ENCODE measurements at places on chromosomes 3 and 15.

- DNase-seq = no peak
These were observed 265.1 kb downstream of the CTNNB1 start for GRCh38 chr3:41464401-41464800.

- no peak for DNase-seq
These were observed 61.2 kb upstream of the FURIN start for GRCh38 chr15:90807074-90807785.

DNA sequence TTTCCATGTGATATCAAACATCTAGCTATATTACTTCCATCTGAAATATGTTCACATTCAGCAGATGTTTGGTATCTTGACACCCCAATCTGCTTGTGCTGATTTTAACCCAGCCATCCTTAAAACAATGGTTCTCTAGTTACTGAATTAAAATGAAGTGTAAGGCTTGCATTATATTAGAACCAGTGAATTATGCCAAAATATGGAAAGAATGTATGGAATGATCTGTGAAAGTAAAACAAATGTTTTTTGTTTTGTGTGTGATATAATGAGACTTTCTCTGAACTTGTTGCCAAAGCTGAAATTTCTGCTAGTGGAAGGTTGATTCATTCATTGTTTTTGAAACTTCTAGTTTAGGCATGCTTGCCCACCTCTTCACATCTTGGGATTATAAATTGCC lies 317.1 kb downstream of the MEX3B start:
- DNase-seq = no peak

- no peak for DNase-seq
These were observed 681.0 kb downstream of the DIPK2A start for GRCh38 chr3:144652573-144652972.

DNA sequence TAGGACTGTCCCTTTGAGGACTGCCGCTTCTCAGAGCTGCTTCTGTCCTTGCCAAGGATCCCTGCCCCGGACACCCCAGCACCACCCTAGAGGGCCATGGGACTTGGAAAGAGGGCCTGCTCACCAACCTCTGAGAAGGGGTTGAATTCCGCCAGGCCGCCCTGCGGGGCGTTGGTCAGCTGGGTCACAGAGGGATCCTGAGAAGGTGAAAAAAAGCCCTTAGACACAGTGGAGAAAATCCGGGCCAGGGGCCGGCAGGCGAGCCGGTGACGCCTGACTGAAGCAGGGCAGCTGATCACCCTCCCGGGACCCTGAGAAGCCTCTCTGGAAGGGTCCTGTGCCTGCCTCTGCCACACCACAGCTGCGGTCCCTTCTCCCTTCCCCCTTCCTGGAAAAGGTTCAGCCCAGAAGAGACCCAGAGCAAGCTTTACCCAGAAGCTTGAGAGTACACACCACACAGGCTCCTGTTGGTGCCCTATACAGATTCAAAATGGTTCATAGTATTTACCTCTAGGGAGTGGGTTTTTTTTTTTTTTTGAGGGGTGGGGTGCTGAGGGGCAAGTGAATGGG lies 11.6 kb upstream of the ULK3 start:
- DNase-seq = no peak

DNA sequence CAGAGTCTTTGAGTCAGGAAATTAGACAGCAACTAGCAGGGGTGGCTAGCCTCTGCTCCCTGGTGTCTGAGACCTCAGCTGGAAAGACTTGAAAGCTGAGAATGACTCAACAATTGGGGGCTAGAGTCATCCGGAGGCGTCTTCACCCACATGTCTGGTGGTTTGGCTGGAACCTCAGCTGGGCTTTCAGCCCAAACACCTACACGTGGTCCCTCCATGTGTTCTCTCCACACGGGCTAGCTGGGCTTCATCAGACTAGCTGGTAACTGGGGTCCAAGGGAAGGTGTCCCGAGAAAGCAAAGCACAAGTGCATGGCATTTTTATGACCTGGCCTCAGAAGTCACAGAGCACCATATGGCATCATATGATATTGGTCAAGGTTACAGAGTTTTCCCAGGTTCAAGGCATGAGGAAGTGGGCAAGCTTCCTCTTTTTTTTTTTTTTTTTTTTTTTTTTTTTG lies 19.9 kb upstream of the ABHD2 start:
- DNase-seq = no peak

- DNase-seq = no peak
These were observed 48.1 kb downstream of the ALCAM start for GRCh38 chr3:105414841-105415240.

- no peak for DNase-seq
These were observed 6.5 kb downstream of the GCSAM start for GRCh38 chr3:112126511-112126911.

DNA sequence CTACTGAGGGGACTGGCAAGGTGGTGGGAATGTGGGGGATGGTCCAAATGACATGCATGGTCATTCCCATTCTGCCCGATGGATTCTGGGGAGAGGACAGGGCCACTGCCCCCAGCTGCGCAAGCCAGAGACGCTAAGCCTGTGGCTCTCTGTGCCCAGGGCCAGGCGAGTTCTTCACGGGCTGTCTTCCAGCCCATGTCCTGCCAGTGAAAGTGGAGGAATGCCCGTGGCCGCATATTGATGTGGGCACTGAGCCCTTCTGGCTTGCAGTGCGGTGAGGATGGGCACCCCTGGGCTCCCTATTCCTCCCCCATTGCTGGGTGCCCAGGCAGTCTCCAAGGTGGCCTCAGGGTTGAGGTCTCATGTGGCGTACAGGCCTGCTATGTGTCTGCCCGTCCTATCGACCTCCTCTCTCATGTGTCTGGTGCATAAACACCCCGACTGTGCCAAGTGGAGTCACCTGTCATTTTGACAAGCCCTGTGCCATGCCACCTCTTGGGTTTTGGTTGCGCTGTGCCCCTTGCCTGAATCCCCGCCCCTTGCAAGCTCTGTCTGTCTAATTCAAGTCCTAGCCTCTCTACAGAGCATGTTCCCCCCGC lies 116.8 kb downstream of the TMEM266 start:
- DNase-seq = no peak

DNA sequence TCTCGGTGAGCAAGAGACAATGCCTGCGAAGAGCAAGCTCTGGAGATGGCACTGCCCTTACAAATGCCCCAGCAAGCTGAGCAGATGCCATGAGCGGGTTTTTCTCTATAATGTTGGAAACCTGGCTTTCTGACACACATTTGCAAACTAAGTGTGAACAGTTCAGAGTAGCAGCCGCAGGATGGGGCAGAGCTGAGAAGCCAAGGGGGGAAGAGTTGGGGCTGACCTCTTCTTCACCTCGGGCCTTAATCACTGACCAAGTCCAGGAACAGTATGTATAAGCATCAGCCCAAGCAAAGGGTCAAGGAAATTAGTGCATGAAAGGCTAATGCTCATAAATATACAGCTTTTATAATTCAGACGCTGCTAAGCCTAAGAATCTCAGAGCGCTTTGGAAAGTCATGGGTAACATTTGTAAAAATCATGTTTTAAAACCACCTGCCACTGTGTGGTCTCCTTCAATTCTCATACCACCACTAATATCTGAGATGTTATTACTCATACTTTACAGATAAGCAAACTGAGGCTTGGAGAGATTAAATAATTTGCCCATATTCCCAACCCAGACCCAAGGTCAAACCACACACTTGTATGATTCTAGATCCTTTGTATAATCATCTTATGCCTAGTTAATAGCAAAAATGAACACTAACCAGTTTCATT lies 603.4 kb downstream of the FOXP1 start:
- no peak for DNase-seq

DNA sequence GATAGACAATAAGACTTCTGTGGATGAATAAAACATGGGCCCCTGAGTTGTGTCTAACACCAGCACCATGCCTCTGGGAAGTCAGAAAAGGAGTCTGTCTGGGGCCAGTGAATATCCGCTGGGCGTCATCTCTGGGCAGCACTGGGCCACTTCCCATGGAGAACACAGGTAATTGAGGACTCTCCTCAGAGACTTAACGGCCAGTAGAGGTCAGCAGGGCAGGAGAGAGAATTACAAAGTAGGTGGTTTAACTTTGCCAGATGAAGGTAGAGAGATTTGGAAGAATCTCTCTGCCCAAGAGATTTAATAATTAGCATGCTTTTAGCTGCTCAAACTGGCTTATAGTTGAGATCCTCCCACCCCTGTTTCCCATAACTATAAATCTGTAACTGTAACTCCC lies 65.7 kb downstream of the OCA2 start:
- DNase-seq = no peak

DNA sequence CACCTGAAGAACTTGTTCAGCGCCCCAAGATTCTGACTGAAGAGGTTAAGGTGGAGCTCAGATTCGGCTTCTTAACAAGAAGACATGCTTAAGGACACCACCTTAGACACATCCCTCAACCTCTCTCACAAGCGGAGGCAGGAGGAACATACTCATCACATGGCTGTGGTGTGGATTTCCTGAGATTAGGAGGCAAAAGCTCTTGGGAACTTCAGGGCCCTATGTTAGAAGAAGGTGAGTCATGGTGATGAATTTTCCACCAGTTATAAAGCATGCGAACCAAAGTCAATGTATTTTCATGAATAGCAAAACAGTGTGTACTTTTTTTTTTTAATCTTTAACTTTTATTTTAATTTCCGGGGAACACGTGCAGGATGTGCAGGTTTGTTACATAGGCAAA lies 212.2 kb upstream of the SUCLG2 start:
- no peak for DNase-seq

- no peak for DNase-seq
These were observed 118.8 kb upstream of the ADPGK start for GRCh38 chr15:72902245-72902918.

DNA sequence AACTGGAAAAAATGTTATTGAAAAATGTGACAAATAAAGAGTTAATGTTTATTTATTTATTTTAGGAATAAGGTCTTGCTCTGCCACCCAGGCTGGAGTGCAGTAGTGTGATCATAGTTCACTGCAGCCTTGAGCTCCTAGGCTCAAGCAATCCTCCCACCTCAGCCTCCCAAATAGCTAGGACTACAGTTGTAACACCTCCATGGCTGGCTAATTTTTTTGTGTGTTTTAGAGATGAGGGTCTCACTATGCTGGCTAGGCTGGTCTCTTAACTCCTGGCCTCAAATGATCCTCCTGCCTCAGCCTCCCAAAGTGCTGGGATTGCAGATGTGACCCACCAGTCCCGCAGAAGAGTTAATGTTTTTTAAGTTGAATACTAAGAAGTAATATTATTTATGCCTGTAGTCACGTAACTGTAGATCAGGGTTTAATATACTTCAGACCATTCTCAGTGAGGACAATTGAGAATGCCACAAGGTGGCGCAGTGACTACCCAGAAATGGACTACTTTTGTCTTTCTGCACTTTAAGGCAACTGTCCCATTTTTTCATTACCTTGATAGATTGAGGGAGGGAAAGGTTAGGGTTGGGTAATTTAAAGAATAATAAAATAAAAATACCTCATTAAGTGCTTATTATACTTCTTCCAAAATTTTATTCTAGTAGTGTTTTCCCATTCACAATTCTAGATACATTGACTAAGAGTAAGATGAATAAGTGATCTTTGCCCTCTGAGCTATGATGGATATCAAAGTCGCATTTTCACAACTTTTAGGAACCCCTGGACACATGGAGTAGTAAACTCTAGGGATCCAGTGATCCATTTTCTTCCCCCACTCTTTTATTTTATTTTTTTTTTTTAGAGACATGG lies 6.0 kb downstream of the MUC13 start:
- DNase-seq = peak; percentile 56

DNA sequence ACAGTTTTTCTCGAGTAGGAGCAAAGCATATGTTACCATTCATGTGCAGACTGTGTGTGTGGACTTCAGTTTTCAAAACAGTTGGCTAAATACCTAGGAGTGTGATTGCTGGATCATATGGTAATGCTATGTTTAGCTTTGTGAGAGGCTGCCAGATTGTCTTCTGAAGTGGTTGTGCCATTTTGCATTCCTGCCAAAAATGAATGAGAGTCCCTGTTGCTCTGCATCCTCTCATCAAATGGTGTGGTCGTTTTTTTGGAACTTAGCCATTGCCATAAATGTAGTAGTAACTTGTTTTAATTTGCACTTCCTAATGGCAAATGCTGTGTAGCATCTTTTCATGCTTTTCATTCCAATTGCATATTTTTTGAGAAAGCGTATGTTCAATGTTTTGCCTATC lies 77.2 kb upstream of the NDN start:
- no peak for DNase-seq

GRCh38 chr3:160739079-160739478 lies 17.0 kb upstream of the PPM1L start:
- DNase-seq = no peak

- DNase-seq = no peak
These were observed 66.2 kb upstream of the UBE2E1 start for GRCh38 chr3:23739536-23739935.

- no peak for DNase-seq
These were observed 36.1 kb downstream of the TYRO3 start for GRCh38 chr15:41594801-41595746.

- no peak for DNase-seq
These were observed 94.0 kb downstream of the ETFA start for GRCh38 chr15:76217029-76217881.

GRCh38 chr3:129278966-129279906 lies 566 bp downstream of the HMCES start:
- peak; percentile 41 for DNase-seq

GRCh38 chr3:60291115-60291514 lies 960.1 kb downstream of the FHIT start:
- DNase-seq = no peak

DNA sequence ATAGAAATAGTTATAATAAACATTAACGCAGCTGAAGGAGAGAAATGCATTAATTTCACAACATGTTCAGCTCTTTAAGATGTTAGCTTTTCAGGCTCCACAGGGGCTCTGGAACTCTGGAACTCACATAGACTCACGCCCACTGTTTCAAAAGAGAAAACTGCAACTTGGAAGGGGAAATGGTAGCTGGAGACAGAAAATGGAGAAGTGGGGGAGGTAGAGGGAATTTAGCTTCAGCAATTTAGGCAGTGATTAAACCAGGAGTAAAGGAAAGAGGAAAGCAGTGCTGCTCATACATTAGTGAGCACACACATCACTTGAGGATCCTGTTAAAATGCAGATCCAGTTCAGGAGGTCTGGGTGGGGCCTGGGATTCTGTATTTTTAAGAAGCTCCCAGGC lies 274.8 kb upstream of the TRIM42 start:
- DNase-seq = no peak

- DNase-seq = no peak
These were observed 646.0 kb downstream of the TUSC7 start for GRCh38 chr3:117355566-117355965.

DNA sequence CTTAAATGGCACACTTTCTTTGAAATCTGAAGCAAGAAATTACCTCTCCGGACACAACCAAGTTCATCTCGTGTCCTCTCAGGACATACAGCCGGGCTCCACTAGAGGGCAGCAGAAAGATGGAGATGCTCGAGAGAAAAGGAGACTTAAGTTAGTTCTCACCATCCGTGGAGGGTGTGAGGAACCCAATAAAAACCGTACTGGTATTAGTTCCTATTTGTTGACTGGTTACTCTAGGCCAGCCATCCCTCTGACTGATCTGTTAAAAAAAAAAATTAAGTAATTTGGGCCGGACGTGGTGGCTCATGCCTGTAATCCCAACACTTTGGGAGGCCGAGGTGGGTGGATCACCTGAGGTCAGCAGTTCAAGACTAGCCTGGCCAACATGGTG lies 7.9 kb upstream of the CYP11A1 start:
- DNase-seq = peak; percentile 86

- DNase-seq = no peak
These were observed 81.6 kb downstream of the ST6GAL1 start for GRCh38 chr3:187011915-187012314.

DNA sequence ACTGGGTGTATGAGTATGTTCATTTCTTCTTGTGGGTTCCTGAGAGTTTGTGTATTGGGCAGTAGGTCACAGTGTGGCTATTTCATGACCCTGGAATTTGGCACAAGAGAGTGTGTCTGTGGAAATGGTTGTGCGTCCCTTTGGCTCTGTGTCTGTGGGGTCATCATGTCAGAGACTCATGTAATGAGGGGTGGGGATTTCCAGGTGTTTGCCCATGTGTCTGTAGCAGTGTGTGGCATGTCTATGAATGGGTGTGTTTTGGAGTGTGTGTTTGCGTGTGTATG lies 1.3 kb upstream of the GATA2 start:
- no peak for DNase-seq

Measured in effector memory CD8-positive, alpha-beta T cell (primary cell).